ENCODE measurements at places on chromosomes 5 and 9. TPM values are rescaled to one million over a fixed set of nuclear protein-coding genes. Genes with fewer than 3 reads are reported as not detected.

Gene SLC45A2
- total RNA-seq, result not detected

Gene TMEM252
- not detected for total RNA-seq

Gene RLN1
- total RNA-seq, result 2.3 TPM

Gene IFNA21
- total RNA-seq, result not detected

Gene TNFSF15
- 0.23 TPM for total RNA-seq

Gene FOXD4L3
- total RNA-seq, result not detected

Gene FBN2
- not detected for total RNA-seq

Gene FPGS
- total RNA-seq, result 80.4 TPM

Gene PTGES
- total RNA-seq, result 0.20 TPM

Gene SUSD3
- total RNA-seq, result 36.7 TPM

Gene BTNL9
- not detected for total RNA-seq

Gene ZNF462
- total RNA-seq, result not detected

Gene C5orf22
- 19.2 TPM for total RNA-seq

Gene SLC6A19
- not detected for total RNA-seq

Gene EGR1
- 46.0 TPM for total RNA-seq

Gene SKP1
- 242 TPM for total RNA-seq

Gene KCNMB1
- not detected for total RNA-seq

Gene LMAN2
- total RNA-seq, result 87.5 TPM

Gene TAF1L
- not detected for total RNA-seq

Gene IFNK
- not detected for total RNA-seq

Gene STPG3
- total RNA-seq, result not detected

Gene TAF11L10
- not detected for total RNA-seq

Gene C1QTNF3
- total RNA-seq, result 1.3 TPM

Gene NUDT12
- total RNA-seq, result 2.7 TPM

Gene CCL27
- not detected for total RNA-seq

Gene NINJ1
- 120 TPM for total RNA-seq

Gene LHX3
- total RNA-seq, result not detected

Gene HOMER1
- total RNA-seq, result 13.7 TPM

Gene FBXW11
- 49.3 TPM for total RNA-seq

Gene AIF1L
- total RNA-seq, result 1.9 TPM

Gene OR13F1
- not detected for total RNA-seq

Gene MXD3
- total RNA-seq, result 25.1 TPM
